ENCODE measurements at places on chromosomes 1 and 21.

- DNase-seq: peak; percentile 47
Observed at GRCh38 chr1:2548068-2548589, 8.0 kb upstream of the TNFRSF14 start.

DNA sequence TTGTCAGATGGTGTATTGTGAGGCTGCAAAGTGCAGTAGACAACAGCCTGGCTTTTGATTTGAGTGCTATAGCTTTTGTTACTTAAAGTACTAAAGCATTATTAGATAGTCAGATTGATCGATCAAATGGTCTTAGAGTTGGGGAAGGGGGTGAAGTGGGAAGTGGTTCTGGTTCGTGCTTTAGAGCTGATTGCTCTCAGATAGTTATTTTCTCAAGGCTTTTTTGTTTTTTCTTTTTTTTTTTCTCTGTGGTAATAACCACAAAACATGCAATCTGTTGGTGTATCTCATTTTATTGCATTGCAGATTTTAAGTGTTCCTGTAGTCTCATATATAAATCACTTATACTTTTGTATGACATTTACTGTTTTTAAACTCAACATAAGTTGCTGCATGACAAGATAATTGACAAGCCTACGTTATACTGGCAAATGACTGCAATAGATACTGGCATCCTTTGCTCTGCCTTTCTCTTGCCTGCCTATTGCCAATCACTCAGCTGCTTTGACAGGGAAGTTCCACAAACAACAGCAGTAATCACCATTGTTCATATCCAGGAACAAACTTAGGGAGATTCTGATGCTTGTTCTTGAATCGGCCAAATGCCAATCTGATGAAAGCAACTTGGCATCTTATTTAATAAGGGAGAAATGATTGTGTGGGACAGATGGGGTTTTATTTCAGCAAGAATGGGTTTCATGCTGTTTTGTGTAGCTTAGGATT is 125.0 kb upstream of the B3GALT2 start:
- DNase-seq: no peak

GRCh38 chr1:162710780-162711465 is 78.7 kb downstream of the DDR2 start:
- no peak for DNase-seq

- DNase-seq: no peak
Observed at GRCh38 chr1:237187842-237188241, 145.9 kb downstream of the RYR2 start.

- peak; percentile 99 for DNase-seq
Observed at GRCh38 chr1:55443175-55443915, 228.2 kb upstream of the USP24 start.

GRCh38 chr1:203311368-203312301 is 6.3 kb downstream of the BTG2 start:
- no peak for DNase-seq
